ENCODE measurements at places on chromosomes 5 and 9. TPM values are rescaled to one million over a fixed set of nuclear protein-coding genes. Genes with fewer than 3 reads are reported as not detected.

TRAF1 gene
- 8.6 TPM for total RNA-seq

C6 gene
- 1.2 TPM for total RNA-seq

CDH12 gene
- total RNA-seq: 1.1 TPM

EPB41L4A gene
- total RNA-seq: 22.6 TPM

PPIP5K2 gene
- total RNA-seq: 42.7 TPM

CDH9 gene
- total RNA-seq: not detected

- no peak for DNase-seq
Observed at GRCh38 chr9:811106-811531, 30.4 kb upstream of the DMRT1 start.

- no peak for DNase-seq
Observed at GRCh38 chr5:149651686-149652085, 70.4 kb downstream of the ARHGEF37 start.

DNA sequence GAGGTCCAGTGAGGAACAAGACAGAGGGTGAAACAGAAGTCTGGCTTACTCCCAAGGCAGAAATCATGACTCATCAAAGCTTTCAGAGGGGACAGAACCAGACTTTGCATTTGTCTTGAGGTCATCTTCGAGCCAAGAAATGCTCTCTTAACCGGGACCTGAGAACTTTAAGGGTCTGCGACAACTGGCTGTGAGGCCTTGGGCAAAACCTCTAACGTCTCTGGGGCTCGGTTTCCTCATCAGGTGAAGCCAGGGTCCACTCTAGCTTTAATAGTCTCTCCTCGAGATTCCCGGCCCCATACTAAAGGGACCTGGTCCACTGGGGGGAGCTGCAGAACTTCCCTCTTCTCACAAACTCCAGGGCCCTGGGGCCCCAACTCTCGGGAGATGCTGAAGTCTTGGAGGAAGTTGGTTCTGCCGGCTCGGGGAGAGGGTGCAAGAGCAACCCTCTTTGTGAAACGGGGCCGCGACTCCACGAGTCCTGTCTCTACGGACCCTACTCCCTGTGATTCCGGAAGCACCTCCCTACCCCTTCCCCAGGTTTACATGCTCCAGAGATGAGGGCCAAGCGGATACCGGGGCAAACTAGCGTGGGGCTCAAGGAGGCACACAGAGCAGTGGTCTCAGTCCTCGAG, 2.6 kb downstream of the GLIS3 start:
- DNase-seq: peak; percentile 75

DNA sequence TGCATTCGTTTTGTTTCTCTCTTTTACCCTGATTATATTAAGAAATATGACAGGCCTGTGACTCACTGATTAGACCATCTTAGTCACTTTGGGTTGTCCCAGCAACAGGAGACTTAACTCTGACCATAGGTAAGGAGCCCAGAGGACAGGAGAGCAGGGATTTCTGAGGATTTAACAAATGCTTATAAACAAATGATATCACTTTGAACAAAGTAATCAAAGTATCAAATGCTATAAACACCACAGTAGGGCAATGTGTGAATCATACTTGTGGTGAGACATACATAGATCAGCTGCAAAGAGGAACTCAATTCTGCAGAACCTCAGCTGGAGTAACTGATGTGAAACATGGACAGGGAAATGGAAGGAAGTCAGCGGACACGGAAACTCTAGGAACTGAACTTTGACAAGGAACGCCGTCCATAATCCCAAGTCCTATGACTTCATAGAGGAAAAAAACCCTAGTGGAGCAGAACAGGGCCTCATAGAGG, 190.6 kb upstream of the MSX2 start:
- DNase-seq: no peak

GRCh38 chr5:78660401-78660800, 11.8 kb upstream of the LHFPL2 start:
- DNase-seq: no peak

DNA sequence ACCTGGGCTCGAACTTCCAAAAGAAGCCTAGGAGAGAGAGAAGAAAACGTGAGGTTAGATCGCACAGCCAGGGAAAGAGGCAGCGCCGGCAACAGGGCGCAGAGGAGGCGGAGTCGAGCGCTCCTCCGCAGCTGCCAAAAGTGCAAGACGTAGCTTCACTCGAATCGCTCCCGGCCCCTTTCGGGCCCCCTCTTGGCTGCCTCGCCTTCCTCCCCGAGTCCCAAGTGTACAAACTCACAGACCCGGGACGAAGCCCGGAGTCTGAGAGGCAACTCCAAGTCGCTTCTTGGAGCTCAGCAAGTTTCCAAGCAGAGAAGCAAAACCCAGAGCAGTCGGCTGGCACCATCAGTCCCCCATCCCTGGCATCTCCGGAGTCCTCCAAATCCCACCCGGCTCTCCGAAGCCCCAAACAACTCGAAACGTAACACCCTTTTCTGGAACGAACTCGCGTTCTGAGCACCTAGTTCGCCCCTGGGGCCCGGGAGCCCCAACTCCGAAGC, 1.2 kb downstream of the MIER3 start:
- peak; percentile 63 for DNase-seq

GRCh38 chr9:129713402-129713679, 39.5 kb downstream of the PTGES start:
- no peak for DNase-seq

- DNase-seq: no peak
Observed at GRCh38 chr9:128722380-128723351, 1.3 kb downstream of the ZDHHC12 start.

DNA sequence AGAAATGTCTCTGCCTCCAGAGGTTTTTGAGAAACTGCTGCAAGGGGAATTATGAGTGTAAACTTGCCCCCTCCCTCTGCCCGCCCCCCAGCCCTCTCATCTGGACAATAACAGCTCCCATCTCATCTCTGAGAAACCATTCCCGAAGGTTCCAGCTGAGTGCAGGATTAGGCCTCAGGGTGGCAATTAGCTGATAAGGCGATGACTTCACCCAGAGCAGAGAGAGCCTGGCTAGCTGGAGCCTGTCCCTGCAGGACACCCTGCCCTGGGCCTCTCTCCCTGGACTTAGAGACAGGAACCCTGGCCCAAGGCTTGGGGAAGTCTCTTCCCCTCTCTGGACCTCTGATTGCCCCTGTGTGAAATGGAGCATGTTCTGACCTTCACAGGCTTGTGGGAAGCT, 45.7 kb upstream of the HAND1 start:
- DNase-seq: no peak

DNA sequence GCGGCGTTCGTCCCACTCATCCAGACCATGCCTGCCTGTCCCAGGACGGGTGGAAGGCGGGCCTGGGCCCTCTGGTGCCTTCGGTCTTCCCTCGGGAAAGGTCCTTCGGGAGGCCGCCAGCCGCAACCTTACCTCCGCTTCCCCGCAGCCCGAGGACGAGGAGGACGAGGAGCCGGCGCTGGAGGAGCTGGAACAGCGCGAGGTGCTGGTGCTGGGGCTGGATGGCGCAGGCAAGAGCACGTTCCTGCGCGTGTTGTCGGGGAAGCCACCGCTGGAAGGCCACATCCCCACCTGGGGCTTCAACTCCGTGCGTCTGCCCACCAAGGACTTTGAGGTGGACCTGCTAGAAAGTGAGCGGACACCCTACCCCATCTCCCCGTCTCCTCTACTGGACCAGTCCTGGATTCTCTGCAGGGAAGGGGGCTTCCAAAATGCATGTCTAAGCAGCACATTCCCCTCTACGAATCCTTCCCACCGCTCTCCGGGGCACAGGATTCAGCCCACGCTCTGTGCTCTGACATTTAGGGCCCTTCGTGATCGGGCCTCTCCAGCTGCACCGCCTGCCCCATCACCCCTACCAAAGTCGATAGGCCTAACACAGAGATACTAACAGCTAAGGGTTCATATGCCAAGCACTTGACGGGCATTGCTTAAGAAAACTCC, 1.1 kb downstream of the ARL10 start:
- no peak for DNase-seq

Data from breast epithelium (tissue), 4 donors.